ENCODE measurements at places on chromosomes 5 and 9.
A peak's percentile ranks its signal among the peaks of the same experiment; 100 is the strongest.

DNA sequence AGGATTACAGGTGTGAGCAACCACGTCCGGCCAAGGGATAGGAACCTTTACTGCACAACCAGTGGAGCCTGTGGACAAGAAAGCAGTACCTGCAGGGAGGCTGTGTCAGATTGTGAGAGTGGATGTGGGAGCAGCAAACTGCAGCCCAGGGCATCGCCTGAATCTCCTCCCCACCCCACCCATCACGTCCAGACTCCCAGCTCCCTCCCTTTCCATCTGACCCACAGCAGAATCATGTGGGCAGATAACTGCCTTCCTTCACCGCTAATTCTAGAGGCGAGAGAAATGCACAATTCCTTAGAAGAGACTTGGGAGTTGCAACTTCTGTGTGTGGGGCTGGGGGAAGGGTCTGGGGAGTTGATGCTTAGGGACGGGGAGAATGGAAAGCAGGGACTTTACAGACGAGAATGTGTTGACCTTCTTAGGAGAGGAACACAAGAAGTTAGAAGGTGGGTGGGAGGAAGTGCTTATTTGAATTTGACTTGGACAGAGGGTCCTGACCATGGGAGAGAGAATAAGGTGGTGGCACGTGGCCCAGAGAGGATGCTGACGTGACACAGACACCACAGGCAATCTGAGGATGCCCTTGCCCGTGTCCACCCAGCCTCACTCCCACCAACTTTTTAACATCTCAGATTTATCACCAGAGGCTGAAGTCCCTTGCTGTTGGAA lies 4.5 kb upstream of the LCP2 start:
- DNase-seq: no peak

GRCh38 chr9:73685786-73686185 lies 534.1 kb downstream of the ANXA1 start:
- no peak for DNase-seq

GRCh38 chr9:31084350-31084749 lies 1300.1 kb upstream of the ACO1 start:
- DNase-seq: no peak

DNA sequence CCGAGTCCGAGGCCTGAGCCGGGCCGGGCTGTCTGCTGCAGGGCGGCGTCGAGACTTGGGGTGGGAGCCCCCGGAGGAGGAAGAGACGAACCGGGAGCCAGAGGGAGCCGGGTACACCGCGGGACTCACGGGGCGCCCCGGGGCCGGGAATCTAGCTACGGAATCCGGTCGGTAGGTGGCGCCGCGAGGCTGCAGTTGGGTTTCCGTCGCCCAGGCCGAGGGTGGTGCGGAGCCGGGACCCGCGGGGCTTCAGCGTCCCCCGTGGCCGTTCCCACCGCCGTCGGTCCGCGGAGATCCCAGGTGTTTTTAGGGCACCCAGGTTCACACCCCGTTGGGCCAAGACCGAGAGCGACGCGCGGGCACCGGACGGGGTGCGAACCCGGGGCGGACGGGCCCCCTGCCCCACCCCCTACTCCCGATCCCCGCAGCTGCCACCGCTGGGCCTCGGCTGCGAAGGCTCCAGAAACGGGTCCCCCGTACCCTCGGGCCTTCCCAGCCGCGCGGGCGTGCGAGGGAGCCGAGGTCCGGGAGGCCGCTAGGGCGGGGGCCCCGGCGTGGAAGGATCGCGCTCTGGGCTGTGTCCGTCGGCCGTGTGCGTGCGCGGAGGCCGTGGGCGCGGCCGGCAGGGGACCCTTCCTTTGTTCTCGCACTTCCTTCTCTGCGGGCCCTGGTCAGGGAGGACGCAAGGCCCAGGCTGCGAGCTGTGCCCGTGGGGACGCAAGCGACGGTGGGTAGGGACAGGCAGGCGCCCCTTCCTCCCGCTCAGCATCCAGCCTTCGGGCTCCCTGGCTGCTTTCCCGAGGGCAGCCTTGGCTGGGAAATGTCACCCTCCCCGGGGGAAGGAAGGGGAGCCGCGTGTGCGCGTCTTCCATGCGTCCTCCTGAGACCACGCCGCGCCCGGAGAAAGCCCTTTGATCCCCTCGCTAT lies 146.6 kb downstream of the GAPVD1 start:
- DNase-seq: peak; percentile 52

GRCh38 chr5:150542933-150543445 lies 35.1 kb downstream of the NDST1 start:
- no peak for DNase-seq

- DNase-seq: no peak
These were observed 242.2 kb upstream of the ACTBL2 start for GRCh38 chr5:57724836-57725235.

DNA sequence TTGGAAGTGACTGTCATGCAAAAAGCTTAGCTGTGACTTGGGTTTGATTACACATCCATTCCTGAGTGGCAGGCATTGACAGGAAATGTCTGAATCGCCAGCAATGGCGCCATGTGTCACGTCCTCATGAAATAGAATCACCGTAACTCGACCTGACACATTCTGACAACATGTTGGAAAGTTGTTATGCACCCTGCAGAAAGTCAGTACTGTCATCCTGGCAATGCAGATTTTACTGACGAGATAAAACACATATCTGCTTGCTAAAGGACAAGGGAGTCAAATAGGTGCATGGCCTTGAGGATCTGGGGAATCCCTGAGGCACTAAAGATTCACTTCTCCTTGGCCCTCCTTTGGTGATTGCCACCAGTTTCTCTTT lies 344.2 kb downstream of the SPATA31D1 start:
- DNase-seq: no peak

DNA sequence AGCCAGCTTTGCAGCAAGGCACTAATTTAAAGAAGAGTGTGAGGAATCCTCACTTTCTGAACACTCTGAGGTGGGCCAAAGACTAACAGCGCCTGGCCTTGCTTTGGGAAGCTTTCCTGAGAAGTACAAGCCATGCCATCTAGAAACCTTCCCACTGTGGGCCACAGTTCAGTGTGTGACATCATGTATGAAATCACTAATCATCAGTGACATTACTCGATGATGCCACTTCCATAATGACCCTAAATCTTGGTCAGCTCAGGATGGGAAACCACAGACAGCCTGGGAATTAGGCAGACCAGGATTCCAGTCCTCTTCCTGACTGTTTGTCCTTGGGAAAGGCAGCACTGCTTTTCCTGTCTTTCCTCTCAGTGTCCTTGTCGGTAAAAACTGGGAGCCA lies 54.2 kb upstream of the HSPA9 start:
- DNase-seq: no peak

DNA sequence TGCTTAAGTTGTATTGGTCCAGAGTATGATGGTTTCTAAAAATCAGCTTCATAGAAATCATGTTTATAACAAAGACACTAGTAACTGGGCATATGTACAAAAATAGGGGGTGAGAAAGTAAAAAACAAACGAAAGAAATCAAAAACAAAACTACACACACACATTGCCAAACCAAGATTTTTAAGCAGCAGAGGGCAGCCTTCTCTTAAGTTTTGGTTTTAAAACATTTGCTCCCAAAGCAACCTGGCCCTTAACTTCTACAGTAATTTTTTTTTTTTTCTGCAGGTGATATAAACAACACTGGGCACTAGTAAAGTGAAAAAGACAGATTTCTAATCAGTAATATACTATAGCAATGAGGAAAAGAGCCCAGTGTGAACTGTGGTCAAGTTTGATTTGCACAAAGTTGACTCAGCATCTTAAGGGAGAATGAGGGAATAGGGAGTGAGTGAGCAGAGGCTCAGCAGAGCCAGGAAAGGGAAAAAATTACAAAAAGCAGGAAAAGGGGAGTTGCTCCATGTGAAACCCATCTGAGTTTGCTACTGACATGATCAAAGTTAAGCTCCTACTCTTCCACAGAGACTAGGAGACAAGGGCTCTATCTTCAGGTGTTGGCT lies 13.4 kb upstream of the GAPT start:
- DNase-seq: no peak

DNA sequence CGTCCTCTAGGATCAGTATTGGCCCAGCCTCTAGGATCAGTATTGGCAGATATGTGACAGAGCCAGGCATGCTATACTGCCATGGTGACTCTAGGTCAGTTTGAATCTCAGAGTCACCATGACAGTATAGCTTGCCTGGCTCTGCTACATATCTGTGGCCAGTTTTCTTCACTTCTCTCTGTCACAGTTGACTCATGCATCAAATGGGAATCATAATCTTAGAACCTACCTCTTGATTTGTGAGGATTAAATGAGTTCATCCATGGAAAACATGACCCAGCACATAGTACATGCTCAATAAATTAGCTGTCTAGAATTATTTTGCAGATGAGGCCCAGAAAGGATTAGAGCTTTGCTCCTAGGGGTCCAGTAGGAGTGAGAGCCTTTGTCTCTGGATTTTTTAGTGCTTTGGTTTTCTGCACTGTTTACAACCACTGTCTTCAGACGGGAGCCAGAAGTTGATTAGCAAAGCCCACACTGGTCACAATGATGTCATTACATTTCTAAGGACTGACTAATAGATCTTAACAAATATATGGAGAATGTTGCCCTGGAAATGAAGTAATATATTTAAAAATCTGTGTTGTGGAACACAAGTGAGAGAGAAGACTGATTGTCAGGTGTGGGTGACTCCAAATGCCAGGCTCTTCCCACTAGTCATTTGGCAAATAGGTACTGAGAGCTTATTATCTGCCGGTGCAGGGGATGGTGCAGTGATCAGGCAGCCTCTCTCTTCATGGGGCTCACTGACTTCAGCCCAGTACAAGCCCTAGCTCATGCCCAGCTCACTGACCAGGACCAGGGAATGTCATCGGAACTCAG lies 76.0 kb downstream of the COL15A1 start:
- no peak for DNase-seq

- DNase-seq: no peak
These were observed 190.9 kb upstream of the GNA14 start for GRCh38 chr9:77838986-77839385.

GRCh38 chr9:4861736-4862451 lies 69.2 kb downstream of the RCL1 start:
- DNase-seq: no peak

DNA sequence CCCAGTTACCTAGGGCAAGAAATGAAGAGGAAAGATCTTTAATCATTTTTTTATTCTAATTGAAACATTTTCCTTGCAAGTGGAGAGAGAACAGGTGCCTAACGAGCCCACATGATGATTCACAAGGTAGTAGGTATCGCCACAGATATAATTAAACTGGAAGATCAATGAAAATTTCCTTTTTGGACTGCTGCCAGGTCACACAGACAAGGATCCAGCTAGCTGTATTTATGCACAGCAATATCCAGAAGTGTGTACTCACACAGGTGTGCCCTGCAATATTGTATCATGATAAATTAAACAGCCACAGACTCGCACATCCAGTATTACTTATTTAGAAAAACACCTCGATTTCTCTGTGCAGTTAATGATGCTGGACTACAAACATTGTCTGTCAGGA lies 294.0 kb upstream of the SMARCA2 start:
- DNase-seq: no peak

DNA sequence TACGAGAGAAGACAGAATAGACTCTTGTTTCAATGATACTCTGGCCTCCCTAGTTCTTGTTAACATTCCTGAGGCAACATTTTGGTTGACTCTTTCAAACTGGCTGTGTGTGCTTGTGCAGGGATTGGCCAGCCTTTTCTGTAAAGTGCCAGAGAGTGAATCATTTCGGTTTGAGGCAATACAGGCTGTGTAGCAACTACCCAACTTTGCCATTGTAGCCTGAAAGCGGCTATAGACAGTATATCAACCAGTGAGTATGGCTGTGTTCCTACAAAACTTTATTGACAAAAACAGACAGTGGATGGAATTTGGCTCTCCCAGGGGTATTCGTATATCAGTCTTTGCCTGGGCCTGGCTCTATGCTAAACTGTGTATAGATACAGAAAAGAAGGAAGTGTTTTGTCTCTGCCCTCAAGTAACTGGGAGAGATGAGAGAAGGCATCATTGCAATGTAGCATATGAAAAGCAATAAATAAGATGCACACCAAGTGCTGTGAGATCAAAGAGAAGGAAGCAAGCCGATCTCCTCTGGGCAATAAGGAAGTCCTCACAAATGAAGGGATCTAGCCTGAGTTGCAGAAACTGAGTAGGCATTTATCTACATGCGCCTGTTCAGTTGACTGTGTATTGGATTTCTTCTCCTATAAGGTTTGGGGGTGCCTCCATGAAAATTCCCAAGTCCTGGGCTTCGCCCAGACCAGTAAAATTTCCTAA lies 568.0 kb upstream of the KLF4 start:
- no peak for DNase-seq

DNA sequence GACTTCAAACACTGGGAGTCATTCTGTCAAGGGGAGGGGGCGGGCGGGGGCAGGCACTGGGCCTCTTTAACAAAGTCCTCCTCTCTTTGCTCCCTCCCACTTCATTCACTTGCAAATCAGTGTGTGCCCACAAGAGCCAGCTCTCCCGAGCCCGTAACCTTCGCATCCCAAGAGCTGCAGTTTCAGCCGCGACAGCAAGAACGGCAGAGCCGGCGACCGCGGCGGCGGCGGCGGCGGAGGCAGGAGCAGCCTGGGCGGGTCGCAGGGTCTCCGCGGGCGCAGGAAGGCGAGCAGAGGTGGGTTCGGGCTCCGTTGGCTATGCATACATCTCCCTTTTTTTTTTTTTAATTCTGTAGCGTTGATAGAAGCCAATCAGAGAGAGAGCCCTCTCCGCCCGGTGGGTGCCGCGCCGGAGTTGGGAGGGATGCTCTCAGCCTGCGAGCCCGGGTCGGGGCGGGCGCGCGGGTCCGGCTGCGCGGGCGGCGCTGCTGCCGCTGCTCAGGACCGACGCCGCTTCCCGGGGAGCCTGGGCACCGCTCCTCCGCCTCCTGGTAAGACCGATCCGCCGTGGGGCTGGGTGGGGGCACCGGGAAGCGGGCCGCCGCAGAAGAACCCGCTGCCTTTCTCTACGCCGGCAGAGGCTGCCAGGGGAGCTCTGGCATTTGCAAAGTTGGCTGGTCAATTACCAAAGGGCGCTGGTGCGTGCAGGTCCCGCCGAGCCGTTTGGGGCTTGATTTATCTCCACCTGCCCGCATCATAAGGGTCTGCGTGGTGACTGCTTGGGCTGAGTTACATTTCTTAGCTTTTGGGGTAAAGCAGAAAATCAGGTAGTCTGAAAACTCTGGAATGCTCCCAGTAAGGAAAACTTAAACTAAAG lies at the start of gene CDH6:
Gene CDH6 (plus strand): TSS at position 96 of the 877 bp plus-strand sequence. CDS start 73,788 bp downstream, outside the sequence.
- DNase-seq: no peak

GRCh38 chr9:4259489-4259888 lies 40.4 kb downstream of the GLIS3 start:
- DNase-seq: no peak

Data from T-helper 17 cell (primary cell).